Activated CD8-positive, alpha-beta memory T cell treated with anti-CD3 and anti-CD28 coated beads, Interleukin-2, amount 50 U/mL, for 48 hours (primary cell): ENCODE measurements at places on chromosomes 2 and 18.
A peak's percentile ranks its signal among the peaks of the same experiment; 100 is the strongest.

DNA sequence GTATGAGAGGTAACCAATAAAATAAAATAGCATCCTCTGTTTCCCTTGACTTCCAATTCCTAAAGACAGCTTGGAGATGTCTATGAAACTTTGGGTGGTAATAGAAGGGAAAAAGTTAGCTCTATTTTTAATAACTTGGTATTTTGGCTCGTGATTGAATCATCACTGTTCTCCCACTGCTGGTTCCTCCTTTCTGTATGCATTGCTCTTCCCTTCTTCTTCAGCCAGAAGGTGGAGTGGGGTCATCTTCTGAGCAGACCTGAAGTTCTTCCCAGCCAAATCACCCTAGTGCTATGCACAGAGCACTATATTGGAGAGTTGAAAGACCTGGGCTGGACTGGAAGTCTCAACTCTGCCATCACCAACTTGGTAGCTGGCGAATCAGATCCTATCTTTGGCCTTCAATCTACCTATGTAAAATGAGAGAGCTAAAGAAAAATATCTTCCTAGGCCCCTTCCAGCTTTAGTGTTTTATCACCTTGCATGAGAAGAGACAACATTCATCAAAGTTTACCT, 54.1 kb downstream of the CPO start:
- no peak for DNase-seq

GRCh38 chr2:88167740-88168139, 2.4 kb upstream of the THNSL2 start:
- DNase-seq: no peak

- DNase-seq: no peak
Observed at GRCh38 chr2:197293252-197294007, 17.1 kb downstream of the ANKRD44 start.

DNA sequence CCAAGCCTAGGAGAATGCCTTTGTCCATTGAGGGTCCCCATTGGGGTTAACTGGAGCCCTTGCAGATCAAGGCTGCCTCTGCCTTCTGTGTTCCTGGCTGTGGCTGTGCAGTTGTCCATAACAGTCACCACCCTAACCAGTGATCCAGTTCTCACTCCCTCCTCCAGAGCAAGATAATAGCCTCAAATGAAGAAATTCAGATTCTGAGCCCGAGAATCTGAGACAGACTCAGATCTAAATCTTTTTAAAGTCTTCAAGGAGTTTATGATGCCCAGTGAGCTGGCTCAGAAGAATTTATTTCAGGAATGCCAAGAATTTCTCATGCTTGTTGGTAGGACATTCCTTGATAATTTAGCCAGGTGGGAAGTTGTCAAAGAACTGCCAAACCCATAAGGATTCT, 44.3 kb upstream of the RAB6C start:
- no peak for DNase-seq

DNA sequence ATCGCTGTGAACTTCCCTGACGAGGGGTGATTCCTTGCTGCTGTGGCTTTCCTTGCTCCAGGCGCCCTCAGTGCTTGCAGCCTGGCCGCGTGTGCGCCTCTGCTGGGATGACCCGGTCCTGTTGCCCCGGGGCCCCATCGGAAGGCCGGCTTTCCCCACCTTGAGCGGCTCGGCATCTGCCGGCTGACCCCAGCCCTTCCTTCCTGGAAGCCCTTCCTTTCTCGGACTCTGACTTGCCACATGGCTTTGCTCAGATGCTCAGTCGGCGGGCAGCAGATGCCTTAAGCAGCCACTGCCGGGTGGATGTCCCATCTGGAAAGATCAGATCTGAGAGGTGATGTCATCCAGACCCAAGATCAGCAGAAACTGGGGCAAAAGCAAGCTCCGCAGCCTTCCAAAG, 100.5 kb upstream of the ODC1 start:
- DNase-seq: no peak

DNA sequence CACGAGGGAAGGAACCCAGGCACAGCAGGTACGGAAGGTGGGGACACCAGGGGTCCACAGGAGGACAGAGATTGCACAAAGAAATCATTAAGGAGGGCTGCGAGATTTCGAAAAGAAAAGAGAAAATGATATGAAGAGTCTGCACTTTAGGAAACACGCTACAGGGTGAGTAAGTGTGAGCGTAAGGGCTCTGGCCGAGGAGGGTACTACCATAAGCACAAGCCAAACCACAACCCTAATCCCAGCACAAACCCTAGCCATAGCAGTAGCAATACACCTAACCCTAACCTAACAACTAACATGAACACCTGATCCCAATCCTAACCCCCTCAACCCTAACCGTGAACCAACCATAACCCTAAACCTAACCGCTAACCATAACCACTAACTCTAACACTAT, 104.0 kb downstream of the ZNF516 start:
- DNase-seq: peak; percentile 6

DNA sequence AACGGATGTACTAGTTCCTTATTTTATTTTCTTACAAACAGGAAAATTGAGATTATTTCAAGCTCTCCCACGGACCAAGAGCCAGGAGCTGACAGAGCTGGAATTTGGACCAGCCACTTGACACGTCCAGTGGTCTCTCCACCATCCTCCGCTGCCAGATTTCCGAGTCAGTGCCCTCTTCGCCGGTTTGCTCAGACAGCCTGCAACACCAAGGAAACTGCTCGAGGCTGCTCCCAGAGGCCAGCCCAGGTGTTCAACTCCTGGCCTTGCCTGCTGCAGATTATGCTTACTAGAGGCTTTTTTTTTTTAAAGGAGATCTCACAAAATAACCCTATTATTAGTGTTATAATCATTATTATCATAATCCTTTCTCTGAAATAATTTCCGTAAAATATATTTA, 779.8 kb downstream of the RNF144A start:
- no peak for DNase-seq

GRCh38 chr2:40240070-40240469, 211.8 kb downstream of the SLC8A1 start:
- no peak for DNase-seq

- DNase-seq: no peak
Observed at GRCh38 chr18:74897971-74898657, 300.4 kb downstream of the ZNF407 start.

- no peak for DNase-seq
Observed at GRCh38 chr2:62200291-62200841, 4.5 kb downstream of the B3GNT2 start.

- DNase-seq: peak; percentile 83
Observed at GRCh38 chr2:27123302-27124150, at the start of gene ABHD1. TSS of gene ABHD1 (plus strand) at chr2:27123815. CDS start at chr2:27123949, 134 bp downstream.

GRCh38 chr2:193627187-193627926, 1432.6 kb upstream of the TMEFF2 start:
- no peak for DNase-seq

DNA sequence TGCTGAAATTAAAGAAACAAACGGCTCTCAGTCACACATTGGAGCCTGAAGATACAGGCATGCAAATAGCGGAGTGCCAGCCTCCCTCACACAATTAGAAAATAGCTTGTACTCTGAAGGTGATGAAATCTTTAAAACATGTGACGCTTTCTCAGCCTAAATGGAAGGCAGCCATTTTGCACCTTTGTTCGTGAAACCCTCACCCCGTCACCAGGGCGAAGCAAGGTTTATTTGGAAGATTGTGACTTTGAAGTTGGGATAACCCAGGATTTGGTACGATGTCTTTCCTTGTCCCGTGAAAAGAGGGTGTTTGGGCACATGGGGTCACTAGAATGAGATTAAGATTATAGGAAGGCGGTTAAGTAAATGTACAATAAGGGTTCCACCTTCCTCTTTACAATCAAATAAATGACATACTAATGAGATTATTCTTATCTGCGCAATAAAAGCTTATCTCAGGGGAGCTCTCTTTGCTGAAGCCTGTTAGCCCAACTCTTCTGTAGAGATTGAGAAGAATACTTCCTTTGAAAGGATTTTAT, 4.2 kb downstream of the SH3BP4 start:
- DNase-seq: no peak

DNA sequence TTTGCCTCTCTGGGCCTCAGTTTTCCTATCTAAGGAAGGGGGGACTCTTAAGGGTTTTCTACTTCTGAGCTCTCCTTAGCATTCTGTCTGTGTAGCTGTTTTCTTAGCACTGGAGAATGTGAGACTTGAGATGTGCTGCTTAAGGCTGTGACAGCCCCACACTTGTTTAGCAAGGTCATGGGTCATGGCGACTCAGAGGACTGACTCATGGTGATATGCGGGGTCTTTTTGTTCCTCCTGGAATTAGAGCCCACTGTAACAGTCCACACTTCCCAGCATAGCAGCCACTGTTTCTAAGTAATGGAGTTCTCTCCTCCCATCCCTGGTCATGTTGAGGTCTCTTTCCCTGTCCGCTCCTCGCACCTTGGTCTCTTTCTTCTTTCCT, 4.1 kb upstream of the LPIN1 start:
- DNase-seq: no peak

- no peak for DNase-seq
Observed at GRCh38 chr2:218992703-218993344, 398 bp downstream of the CRYBA2 start.

- no peak for DNase-seq
Observed at GRCh38 chr2:141929331-141930252, 201.2 kb downstream of the LRP1B start.

DNA sequence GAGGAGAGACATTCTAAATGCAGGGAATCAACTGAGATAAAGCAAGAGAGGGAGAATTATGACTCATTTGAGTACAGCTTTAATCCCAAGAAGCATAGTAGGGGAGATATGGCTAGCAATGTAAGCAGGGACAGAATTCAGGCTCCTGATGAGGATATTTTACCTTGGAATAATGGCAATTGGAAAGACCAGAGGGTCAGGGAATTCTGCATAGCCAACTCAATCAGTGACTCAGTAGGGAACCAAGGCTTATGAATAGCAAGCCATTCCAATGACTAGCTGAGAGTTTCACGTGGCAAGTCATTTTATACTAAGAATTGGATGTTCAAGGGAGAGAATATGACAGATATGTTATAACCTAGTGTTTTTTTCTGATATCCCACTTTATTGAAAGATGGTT, 563.8 kb upstream of the NETO1 start:
- DNase-seq: no peak

DNA sequence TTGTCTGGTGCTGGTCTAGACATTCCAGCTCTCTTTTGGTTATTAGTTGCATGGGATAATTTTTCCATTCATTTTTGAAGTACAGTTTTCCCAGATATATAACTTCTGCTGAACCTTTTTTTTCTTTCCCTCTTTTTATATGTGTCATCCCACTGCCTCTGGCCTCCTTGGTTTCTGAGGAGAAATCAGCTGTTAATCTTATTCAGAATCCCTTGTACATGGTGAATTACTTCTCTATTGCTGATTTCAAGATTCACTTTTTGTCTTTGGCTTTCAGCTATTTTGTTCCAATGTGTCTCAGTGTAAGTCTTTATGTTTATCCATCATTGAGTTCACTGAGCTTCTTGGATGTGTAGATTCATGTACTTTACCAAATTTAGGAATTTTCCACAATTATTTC, 99.7 kb downstream of the ARHGEF4 start:
- no peak for DNase-seq

DNA sequence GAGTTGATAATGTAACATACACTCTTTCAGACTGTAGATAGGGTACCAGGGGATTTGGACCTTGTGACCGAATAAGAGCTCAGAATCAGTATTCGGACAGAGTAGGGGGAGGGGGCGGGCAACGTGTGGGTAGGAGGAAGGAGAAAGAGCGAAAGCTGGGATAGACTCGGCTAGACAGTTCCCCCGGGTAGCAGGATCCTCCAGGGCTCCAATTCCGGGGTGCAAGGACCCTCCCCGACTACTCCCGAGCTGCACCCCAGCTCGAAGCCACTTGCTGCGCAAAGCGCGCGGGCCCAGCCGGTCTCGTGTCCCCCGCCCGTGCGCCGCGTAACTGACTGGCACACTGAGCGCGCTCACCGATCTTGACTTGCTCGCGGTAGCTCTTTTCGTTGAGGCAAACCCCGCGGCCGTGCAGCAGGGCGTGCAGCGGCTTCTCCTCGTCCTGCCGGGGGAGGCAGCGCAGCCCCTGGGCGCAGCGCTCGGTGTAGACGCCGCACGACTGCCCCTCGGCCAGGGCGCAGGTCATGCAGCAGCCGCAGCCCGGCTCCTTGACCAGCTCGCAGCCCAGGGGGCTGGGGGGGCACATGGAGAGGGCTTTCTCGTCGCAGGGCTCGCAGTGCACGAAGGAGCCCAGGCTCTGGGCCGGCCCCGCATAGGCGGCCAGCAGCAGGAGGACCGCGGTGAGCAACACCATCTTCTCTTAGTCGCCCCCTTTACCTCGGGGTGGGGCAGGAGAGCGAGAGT, 1.1 kb downstream of the IGFBP5 start:
- peak; percentile 76 for DNase-seq

DNA sequence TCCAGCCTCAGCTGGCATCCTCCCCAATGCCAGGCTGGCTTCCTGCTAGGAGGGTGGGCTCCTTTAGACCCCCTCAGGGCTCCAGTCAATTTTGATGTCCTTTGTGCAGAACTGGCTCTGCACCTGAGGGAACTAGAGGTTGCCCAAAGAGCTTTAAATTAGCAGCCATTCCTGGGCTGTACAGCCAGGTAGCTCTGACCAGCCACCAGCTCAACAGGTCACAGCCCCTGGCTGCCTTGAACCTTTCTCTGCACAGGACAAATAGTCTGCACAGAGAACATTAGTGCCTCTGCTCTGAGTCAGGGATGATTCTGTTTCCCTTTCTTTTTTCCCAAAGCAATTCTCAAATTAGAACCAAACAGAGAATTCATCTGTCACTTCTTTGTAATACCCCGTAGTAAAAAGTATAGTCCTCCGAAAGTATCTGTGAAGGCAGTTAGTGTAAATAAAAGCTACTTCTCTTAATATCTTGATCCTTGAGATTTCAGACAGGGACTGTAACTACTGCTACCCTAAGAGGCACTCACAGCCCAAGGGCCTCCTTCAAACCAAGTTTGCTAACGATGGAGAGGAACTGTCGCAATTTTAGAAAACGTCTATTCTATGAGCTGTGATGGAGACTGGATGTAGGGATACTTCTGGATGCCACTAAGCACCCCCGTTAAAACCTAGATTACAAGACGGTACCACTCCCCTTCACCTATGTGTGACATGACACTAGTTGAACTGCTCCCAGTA, 3.0 kb downstream of the TTC32 start:
- DNase-seq: no peak

GRCh38 chr2:29309090-29310029, 194.1 kb downstream of the CLIP4 start:
- no peak for DNase-seq

GRCh38 chr2:100248971-100249370, 73.3 kb downstream of the LONRF2 start:
- DNase-seq: no peak

DNA sequence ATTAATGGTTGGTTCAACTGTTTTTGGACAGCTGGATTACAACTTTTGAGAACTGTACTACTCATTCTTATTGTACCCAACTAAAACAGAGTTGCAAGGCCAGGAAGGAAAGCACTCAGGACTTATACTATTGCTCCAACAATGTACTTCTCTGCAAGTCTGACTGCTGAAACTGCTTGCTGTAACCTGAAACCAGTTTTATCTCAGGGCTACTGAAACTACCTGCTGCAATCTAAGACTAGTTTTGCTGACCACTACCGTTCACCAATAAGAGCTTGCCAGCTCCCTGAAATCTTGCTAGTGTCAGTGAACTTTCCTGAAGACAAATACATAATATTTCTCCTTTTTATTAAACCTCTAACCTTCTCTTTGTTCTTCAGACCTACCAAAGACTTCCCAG, 157.3 kb downstream of the CDCA7 start:
- DNase-seq: no peak

- no peak for DNase-seq
Observed at GRCh38 chr2:231449503-231450054, 14.7 kb downstream of the NCL start.
